ENCODE measurements at places on chromosomes 2 and 18. TPM values are rescaled to one million over a fixed set of nuclear protein-coding genes. Genes with fewer than 3 reads are reported as not detected.

DNA sequence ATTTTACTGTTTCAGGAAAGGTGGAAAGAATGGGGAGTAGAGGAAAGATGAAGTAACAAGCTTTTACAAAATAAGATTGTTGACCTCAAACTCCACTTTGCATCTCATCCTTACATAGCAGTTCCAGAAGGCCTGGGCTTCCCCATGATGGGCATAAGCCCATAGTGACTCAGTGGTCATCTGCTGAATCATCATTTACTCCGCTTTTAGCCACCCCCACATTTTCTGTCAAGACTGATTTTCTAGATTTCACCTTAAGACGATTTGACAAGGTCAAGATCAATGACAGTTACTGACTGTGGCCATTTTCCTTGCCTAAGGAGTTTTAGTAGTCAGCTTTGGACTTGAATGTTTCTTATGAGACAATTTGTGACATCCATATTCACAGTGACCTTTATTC lies 49.4 kb downstream of the PLEKHM3 start:
- H3K36me3 ChIP-seq, result peaks cover 3% of the 10 kb centered on the region
- no peak for DNase-seq
- no peaks in the 10 kb centered on the region for H3K27me3 ChIP-seq
- no peak overlapping the region for H3K4me3 ChIP-seq
- H3K4me1 ChIP-seq, result peaks cover 14% of the 10 kb centered on the region

DNA sequence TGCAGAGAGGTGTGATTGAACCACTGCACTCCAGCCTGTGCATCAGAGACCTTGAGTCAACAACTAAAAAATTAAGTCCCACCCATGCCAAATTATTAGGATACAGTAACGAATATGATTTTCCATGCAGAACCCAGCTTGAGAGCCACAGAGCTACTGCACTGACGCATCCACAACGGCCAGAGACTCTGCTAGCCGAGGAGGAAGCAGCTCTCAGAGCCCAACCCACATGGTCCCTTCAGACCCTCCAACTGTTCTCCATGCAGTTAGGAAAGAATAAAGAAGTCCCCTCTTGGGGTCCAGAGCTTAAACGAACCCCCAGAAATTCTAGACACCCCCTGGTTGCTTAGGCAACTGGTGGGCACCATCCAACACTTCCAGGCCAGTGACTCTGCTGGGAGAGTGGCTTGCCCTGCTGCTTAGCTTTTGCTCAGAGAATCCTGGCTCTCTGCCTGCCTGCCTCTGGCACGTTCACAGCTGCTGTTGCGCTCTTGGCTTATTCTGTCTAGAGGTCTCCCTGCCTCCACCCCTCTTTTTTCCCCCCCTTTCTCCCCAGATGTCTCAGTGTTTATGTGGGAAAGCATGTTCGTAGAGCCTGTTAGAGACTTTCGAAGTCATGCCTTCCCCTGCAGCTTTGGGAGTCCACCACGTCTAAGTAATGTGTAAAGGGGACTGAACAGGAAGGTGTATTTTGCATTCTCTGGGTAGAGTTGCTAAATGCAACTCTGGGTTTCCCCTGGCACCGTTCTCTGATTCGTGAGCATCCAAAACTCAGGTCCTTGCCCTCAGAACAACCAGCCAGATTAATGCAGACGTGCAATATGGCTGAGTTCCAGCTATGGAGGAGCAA lies 26.0 kb upstream of the SP3 start:
- H3K4me3 ChIP-seq, result no peak overlapping the region
- H3K27me3 ChIP-seq, result no peaks in the 10 kb centered on the region
- H3K36me3 ChIP-seq, result no peaks in the 10 kb centered on the region
- no peak for DNase-seq

DNA sequence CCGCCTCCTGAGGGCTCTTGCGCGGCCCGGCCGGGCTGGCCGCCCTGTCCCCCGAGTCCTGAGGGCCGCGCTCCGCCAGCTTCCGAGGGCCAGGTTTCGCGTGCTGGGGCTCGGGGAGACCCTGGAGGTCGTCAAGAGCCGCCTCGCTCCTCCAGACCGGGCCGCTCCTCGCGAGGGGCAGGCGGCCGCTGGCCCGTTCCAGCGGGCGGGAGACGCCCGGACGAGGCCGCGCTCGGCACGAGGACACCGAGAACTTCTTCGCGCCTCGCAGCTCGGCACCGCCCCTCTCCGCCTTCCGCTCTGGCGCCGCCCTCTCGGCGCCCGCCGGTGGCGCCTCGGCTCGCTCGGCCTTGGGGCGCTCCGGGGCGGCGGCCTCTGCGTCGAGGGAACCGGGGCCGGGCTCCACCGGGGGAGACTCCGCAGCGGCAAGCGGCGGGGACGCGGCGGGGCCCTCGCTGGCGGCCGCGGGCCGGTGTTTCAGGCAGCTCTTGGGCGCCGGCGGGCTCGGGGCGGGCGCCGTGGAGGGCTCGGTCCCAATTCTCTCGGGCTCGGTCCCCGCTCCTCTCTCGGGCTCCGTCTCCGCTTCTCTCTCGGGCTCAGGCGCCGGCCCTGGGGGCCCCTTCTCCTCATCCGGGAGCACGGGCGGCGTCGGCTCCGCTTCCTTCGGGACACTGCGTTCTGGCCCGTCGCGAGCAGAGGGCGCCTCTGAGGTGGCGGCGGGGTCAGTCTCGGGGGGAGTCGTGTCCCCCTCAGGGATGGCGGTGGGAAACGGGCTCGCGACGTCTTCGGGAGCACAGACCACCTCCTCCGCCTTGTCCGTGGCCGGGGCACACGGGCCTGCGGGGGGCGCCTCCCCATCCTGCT lies 91.6 kb upstream of the MGAT4A start:
- DNase-seq, result peak; percentile 87
- no peak overlapping the region for H3K27ac ChIP-seq
- no peaks in the 10 kb centered on the region for H3K4me1 ChIP-seq

The EPG5 gene
- total RNA-seq, result 28.6 TPM

The SEMA4F gene
- 7.0 TPM for total RNA-seq

The LIPG gene
- total RNA-seq, result 4.0 TPM

DNA sequence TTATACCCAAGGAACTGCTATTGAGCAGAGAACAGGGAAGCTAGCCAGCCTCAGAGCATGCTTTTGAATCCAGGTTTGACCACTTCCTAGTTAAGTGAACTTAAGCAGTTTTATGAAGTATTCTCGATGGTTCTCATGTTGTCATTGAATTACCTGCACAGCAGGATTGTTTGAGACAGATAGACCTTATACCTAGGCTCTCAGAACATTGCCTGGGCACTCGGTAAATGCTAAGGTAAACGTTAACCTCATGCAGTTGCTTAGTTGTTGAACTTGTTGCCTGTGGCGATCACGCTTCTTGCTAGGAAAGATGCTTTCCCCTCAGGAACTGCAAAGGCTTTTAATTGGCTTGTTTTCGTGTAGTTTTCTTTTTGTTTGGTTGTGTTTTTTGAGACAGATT lies 34.0 kb upstream of the CHMP1B start:
- no peak overlapping the region for H3K4me3 ChIP-seq
- no peaks in the 10 kb centered on the region for H3K4me1 ChIP-seq
- no peaks in the 10 kb centered on the region for H3K27me3 ChIP-seq
- no peak for DNase-seq
- no peaks in the 10 kb centered on the region for H3K36me3 ChIP-seq

All from endodermal cell (in vitro differentiated cells).